ENCODE measurements at places on chromosomes 5 and 9.

- DNase-seq: no peak
These were observed 12.3 kb downstream of the MED10 start for GRCh38 chr5:6365977-6366590.

GRCh38 chr5:97943036-97943435 lies 760.0 kb upstream of the RIOK2 start:
- no peak for DNase-seq

DNA sequence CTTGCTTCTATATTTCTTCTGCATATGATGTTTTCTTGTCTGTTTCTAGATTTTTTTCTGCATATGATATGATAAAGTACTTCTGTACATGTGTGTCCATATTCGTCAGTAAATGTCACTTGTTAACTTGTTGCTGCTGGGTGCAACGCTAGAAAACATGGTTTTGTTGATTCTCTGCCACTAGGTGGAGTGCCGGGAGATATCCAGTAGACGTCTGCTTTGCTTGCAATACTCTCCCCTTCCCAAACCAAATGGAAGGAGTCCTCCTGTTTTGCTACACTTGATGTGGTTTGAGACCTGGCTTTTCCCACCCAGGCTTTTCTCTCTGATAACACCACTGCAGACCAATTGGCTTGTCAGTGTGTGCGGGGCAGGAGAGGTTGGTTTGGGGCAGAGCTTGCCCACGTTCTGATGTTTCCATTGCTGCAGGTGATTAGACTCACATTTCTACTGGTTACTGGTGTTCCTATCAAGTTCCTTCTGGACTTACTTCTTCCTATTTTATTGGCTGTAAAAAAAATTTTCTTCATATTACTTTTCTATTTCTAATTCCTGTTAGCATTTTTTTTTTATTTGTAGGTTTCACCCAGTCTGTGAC lies 900.0 kb upstream of the CDH10 start:
- DNase-seq: no peak

DNA sequence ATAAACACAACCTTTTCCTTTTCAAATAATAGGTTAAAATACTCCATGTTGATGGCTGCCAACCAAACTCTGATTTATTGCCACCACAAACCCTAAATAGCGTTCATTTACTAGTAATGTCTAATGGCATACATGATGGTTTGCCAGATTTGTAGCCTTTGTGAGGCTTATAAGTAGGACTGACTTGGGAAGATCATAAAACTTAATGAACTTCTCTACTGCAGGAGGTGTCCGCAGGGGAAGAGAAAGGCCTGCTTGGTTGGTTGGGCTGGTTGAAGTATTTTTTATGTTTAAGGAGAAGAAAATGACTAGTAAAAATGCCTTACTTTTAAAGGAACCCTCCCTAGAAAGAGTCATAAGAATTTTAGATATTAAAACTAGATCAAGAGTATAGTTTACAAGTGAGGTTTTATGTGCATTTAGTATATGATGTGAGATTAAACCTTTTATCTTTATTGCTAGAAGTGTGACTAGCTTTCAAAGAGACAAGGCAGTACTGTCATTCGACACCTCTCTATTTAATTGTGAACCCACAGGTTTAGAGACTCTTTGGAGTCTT lies 5.0 kb downstream of the PBX3 start:
- peak; percentile 29 for DNase-seq

DNA sequence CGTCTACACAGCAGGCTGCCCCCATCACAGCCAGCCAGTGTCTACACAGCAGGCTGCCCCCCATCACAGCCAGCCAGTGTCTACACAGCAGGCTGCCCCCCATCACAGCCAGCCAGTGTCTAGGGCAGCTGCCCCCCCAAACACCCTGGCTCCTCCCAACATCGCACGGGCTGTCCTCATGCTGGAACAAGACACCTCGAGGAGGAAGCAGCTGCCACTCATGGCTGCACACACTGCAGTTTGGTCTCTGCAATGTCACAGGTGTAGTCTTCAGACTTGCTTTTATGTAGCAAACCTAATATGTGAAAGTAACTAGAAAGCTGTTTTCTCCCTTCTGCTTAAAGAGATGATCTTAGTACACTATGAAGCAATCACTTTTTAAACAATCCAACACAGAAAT lies 9.7 kb downstream of the LRRC14B start:
- no peak for DNase-seq

GRCh38 chr5:136906545-136906944 lies 541.2 kb upstream of the TRPC7 start:
- DNase-seq: no peak

DNA sequence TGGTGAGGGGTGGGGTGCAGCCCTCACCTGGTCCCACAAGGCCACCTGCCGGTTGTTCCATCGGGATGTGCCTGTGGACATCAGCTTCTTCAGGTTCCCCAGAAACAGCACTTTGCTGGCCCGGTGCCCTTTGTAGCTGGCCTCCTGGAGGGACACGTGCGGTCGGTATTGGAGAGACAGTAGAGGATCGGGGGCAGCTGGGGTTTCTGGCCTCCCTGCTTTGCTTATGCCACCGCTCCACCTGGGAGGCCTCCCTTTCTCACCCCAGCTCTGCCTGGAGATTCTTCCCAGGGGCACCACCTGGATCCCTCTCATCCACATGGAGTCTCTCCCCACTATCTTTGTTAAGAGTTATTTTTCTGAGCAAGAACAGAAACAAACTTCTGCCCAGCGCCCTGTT lies 13.1 kb upstream of the TRIM14 start:
- no peak for DNase-seq

- DNase-seq: no peak
These were observed 96.1 kb downstream of the WDR41 start for GRCh38 chr5:77396017-77396416.

DNA sequence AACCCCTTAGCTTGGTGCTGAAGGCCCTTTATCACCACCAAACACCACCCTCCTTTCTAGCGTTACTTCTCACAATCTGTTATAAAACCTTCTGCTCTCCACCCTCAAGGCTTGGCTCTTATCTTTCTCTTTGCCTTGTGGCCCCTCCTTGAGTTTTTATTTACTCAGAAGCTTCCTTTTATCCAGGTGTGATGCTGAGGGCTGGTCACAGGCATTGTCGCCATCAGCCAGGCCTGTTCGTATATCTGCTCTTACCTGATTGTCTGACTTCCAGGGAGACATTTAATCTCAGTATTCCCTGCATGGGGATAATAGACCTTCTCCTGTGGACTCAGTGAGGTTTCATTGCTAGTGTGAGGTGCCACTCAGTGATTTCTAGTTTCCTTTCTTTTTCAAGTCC lies 34.2 kb downstream of the MEGF10 start:
- no peak for DNase-seq
